ENCODE measurements at places on chromosomes 2 and 18.
A peak's percentile ranks its signal among the peaks of the same experiment; 100 is the strongest.

DNA sequence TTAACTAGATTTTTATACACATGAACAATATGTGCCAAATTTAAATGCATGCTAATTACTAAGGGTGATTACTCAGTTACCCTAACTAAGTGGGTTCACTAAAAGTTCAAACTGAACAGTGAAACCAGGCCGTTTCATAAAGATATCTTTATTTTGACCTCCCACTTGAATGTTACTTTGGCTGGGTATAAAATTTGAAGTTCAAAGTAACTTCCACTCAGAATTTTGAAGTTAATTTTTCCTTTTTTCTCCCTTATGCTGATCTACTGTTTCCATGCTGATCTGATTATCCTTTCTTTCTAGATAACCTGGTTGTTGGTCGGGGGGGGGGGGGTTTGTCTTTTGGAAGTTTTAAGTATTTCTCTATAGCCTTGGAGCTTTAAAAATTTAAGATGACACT lies 25.5 kb upstream of the MAP4K4 start:
- DNase-seq: no peak

GRCh38 chr2:229980431-229981184 lies 58.3 kb downstream of the FBXO36 start:
- peak; percentile 3 for DNase-seq

- no peak for DNase-seq
These were observed 38.7 kb downstream of the MCFD2 start for GRCh38 chr2:46876741-46877384.

DNA sequence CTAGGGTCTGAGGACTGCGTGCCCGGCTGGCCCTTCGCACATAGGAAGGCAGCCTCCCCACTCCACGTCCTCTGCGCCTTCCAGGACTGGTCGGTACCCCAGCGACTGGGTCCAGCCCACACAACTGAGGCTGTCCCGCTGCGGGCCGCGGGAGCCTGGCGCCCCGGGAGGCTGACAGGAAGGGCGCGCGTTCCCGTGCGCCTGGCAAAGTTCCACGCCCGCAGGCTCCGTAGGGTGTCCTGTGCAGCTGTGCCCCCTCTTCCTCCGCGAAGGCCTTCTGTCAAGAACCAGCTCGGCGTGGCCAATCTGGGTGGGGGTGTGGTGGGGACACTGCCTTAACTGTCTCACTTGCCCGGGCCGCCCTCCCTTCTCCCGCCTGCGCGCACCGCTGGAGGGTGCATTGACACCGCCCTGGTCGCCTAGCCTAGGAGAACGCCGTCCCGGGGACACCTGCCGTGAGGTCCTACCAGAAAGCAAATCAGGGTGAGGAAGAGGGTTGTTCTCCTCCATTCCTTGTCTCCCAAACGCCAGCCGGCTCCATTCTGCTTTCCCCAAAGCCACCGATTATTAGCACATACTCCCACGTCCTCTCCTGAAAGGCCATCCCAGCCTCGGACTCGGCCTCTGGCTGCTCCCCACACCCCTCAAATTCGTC lies 618 bp upstream of the LYPD1 start:
- no peak for DNase-seq

- no peak for DNase-seq
These were observed 90.6 kb upstream of the LPIN2 start for GRCh38 chr18:3103576-3103975.

GRCh38 chr2:17765398-17765797 lies 11.5 kb downstream of the GEN1 start:
- DNase-seq: no peak

- no peak for DNase-seq
These were observed 28.0 kb upstream of the NPAS2 start for GRCh38 chr2:100791936-100792308.

DNA sequence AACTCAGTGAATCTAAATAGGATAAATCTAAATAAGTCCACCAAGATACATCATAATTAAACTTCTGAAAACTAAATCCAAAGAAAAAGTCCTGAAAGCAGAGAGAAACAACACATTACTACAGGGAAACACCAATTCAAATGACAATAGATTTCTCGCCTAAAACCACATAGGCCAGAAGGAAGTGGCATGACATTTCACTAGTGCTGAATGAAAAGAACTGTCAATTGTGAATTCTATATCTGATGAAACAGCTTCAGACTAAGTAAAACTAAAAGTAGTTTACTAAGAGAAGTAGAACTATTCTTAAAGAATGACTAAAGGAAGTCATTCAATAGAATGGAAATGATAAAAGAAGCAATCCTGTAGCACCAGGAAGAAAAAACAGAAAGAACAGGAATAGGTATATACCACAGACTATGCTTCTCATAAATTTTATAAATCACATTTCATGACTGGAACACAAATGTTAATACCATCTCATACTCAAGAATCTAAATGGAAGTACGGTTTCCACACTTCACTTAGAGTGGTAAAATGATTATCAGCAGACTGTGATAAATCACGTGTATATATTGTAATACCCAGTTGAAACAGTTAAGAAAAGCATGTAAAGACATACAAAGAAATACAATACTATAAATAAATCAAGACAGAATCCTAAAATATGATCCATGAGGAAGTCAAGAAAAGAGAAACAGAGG lies 46.4 kb downstream of the ASXL2 start:
- no peak for DNase-seq

GRCh38 chr2:55140316-55141219 lies 90.3 kb upstream of the RTN4 start:
- no peak for DNase-seq

DNA sequence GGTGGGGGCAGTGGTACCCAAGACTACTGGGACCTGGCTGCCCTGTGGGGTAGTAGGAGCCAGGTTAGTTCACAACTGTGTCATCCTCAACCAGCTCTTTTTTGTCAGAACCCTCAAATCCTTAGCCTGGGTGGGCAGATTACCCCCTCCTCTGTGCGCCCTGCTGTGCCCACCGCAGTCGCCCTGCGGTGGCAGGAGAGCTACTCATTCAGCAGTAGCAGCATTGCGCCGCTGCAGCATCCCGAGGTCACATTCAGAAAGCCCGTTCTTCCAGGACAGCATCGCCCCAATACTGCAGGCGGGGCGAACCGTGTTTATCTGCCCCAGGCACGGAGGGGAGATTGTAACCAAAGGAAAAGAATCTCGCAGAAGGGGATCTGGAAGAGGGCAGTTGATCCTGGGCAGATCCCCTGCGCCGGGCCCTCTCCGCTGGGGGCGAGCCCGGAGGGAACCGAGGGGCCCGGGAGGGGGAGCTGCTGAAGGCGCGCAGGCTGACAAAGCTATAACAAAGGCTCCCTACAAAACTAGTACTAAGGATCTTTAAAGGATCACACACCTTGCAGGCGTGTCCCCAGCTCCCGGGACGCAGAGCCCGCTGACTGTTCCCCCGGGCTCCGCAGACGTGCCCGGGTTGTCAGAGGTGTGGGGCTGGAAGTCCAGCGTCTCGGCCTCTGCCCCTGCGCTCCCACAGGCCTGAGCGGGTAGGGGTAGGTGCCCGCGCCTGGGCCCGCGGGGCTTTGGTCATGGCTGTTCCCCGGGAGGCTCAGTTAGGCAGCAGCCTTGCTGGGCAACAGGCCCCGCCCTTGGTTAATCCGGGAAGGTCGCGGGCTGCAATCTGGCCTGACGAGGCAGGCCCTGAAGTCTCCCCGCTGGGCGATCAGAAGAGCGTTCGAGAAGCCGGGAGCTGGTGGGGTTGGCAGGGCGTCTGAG lies 13.2 kb downstream of the POU3F3 start:
- DNase-seq: no peak

GRCh38 chr2:60559880-60560279 lies 6.4 kb upstream of the BCL11A start:
- DNase-seq: no peak

DNA sequence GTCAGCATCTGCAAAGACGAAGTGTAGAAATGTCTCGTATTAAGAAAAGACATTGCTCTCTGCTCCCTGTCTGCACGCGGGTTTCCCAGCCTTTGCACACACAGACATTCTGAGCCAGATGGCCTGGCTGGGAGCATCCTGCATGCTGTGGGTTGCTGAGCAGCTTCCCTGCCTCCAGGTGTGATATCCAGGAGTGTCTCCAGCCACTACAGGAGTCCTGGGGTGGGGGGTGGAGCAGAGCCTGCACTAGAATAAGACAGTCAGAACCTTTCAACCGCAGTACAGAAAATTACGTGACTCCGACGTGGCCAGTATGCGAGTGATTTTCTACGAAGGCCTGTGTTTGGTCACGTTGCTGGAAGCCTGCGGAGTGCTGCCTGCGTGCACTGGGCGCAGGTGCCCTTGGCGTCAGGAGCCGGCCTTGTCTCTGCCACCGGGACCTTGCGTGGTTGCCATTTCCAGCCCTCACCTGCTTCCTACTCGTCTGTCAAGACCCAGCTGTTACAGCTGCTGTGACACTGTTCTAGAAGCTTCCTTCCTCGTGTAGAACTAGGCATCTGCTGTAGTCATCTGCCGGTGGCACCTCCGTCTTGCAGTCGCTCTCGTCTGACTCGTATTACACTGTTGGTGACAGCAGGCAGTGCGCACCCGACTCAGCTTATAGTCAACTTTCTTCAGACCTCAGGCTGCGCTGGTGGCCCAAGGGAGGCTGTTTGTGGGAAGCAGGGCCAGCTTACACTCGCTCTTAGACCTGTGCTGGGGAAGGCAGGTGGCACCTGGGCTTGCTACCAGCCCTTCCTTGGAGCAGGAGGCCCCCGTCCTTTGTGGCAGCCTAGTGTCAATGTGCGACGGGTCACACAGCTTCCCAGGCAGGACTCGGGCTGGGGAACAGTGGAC lies 11.2 kb downstream of the CTDP1 start:
- no peak for DNase-seq

DNA sequence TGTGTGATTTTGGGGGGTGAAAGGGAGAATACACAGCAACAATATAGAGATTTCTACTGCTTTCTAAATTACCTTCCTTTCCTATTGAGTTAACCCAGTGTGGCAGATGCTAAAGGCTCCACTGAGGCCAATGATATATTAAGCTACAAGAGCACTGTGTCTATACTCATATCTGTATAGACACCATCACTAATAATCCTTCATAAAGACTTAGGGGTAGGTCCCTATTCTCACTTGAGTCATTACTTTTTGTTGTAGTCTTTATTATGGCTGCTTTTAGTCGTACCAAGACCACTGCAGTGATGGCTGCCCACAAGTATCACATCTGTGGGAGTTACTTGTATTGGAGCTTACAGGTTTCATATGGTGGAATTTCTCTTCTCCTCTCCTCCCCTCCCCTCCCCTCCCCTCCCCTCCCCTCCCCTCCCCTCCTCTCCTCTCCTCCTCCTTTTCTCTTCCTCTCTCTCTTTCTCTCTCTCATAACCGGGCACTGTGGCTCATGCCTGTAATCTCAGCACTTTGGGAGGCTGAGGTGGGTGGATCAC lies 637.6 kb downstream of the ADCYAP1 start:
- DNase-seq: no peak

- DNase-seq: no peak
These were observed 27.1 kb upstream of the SERPINB12 start for GRCh38 chr18:63514888-63515678.

- no peak for DNase-seq
These were observed 84.1 kb downstream of the CTIF start for GRCh38 chr18:48622911-48623431.

DNA sequence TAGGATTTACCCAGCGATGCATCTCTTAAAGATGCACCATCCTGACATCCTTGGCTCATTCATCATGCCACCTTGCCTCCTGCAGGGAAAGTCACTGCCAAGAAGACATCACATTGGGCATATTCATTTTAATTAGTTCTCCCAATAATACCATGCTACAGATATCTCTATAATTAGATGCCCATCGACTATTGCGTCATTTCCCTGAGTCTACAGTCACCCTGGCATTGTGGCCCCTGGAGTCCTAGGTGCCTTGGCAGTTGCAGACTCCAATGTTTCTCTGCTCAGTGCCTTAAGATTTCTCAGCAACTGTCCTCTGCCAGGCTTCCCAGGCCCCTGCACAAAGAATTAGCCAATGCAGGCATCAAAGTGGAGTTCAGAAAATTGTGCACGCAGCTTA lies 32.6 kb downstream of the RDH14 start:
- DNase-seq: no peak

GRCh38 chr2:127254386-127254981 lies 34.4 kb upstream of the CYP27C1 start:
- DNase-seq: no peak

DNA sequence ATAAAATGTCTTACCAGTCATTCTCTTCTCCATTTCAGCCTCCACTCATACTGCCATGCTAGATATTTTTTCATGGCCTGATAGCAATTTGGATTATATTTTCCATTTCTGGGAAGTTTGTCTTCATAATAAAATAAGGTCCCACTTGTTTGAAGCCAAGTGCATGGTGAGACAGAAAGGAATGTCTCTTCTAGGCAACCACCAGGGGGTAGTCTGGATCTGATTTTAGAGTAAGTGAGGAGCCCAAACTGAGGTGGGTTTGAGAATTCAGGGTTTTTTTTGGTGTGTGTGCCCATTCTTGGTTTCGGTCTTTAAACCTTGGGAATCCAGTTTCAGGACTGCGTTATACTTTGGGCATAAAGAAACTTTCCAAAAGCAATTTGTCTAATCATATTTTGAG lies 315.5 kb downstream of the RPRM start:
- no peak for DNase-seq

- DNase-seq: no peak
These were observed 41.4 kb upstream of the ITGB6 start for GRCh38 chr2:160241251-160242137.

Data from activated CD4-positive, alpha-beta T cell treated with anti-CD3 and anti-CD28 coated beads for 4 hours (primary cell).